Amniotic epithelial cell (primary cell): ENCODE measurements at places on chromosomes 12 and 14.

DNA sequence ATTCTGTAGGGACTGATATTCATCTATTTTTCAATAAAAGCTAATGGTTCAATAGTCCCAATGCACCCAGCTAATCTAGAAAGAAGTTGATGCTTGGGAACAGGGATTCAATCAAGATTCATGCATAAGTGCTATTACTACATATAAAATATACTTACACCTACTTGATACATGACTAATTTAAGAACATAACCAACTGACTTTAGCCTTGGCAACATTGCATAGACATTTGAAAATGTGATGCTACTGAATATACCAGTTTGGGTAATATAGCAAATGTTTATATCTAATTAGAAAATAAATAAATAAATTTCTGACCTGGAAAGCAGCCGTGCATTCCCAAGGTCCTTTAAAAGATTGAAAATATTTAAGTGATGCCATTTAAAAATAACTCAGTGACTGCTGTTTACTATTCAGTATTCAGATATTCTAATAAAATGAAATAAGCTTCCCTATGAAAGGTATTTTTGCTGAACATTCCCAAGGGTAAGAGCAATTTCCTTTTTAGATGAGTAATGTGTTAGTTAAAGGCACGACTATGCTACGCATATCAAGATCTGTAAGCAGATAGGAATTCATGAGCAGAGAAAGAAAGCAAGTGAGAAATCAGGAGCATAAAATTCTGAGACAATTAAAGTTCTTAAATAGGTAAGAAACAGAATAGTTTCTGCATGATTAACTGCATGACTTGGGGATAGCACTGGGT is 160.6 kb upstream of the SYT1 start:
- DNase-seq: peak; percentile 86

- peak; percentile 95 for DNase-seq
These were observed 65.9 kb downstream of the DAAM1 start for GRCh38 chr14:59254146-59254910.

DNA sequence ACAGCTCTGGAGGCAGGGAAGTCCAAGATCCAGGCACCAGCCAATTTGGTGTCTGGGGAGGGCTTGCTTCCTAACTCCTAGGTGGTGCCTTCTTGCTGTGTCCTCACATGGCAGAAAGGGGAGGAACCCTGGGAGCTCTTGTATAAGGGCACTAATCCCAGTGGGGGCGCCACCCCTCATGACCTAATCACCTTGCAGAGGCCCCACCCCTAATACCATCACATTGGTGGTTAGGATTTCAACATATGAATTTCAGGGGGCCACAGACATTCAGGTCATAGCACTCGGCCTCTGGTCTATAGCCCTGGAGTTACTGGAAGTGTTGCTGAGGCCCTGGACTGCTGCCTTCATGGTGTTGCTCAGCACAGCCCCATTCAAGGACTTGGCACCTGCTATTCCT is 14.6 kb downstream of the PSMD9 start:
- DNase-seq: peak; percentile 51

DNA sequence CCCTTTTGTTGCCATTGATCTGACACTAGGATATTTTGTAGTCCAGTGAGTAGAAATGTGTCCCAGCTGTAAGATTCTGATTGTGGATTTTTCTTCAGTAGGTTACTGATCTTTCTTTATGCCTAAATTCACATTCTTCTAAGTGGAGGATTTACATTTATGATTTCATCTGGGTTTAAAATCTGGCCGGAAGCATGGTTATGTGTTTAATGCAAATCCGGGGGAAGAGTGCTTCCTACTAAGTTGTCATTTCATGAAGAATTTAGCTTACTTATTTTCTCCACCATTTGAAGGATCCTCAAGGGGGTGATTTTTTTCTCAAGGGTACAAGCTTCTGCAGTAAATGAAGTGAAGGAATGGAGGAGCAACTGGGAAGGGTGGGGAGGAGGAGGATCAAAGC is 96.7 kb downstream of the TMTC2 start:
- DNase-seq: no peak

DNA sequence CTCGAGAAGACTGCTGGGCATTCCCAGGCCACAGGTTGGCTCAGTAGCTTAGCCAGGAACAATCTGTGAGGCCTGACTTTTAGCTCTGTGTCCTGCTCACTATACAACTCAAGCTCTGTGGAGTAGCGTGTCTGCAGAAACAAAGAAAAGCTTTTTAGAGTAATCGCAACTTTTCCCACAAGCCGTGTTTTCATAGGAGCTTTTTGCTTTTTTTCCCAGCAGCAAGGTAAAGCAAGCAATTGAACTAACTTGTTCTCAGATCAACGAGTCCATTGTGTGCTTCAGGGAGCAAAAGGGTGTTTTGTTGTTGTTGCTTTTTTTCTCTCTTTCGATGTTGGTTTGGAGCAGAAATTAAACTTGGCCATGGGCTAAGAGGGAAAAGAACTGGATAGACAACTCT is 97.3 kb upstream of the BCL2L14 start:
- DNase-seq: no peak

DNA sequence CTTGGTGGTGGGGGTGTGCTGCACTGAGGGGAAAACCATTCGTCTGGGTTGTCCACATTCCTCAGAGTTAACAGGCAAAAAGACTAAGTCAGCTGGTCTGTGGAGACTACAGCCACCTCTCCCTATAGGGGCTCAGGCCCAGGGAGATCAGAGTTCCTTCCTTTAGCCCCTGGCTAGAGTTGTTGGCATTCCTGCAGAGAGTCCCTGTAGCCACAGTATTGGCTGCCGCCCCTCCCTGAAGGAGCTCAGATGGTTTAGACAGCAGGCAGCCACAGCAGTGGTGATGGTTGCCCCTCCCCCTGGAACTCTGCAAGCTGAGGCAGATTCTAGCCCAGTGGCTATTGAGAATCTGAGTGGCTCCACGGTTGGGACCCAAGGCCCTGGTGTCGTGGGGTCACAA is 1072.5 kb upstream of the ATXN7L3B start:
- no peak for DNase-seq

DNA sequence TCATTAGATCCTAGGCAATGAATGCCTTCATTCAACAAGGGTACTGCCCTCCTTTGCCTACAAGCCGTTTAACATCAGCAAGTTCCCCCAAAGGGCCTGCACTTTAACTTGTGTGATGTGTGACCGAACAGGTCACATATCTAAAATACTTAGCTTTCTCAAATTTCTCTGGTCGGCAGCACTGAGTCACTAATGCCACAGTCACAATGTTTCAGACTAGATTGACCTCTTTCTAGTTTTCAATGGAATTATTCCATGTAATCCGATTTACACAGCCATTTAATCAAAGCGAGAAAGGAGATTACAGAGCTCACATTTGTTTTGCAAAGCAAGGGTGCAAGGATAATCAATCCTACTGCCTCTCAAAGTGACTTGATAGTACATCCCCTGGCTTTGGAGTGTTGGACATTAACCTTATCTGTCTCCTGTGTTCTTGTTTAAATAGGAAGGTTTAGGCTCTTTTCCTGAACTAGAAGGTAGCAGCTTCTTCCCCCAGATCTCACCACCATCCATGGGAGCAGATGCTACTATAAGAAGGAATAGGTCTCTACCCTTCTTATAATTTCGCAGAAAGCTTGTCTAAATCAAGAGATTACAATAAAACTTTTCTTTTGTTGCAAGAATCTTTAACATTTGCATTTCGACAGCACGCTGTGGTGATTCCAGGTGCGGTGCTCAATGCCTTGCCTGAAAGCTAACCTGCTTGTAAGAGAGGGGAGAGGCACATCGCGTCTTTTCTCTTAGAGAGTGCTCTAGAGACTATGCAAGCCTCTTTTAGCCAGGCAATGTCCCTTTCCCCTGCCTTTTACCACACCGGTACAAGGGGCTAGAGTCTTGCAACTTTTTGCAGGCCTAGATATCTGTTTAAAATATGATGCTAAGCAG is 1.8 kb downstream of the KITLG start:
- no peak for DNase-seq

DNA sequence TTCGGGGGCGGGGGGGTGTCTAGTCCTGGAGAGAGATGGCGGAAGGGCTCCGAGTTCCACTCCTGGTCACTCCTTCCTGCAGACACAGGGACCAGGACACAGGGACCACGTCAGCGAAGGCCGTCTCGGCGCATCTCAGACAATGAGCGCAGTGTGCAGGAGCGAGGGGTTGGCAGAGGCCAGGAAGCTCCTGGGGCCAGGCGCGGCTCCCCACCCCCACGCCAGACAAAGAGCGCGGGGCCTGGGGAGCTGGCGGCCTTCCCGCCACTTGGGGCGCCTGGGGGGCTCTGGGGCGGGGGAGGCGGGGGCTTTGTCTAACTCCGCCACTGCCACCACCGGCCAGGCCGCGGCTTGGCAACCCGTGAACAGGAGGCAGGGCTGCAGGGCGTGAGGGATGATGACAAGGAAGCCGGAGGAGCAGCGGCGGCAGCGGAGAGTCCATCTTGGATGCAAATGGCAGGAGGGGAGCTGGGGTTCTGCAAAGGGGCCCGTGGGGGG is 2.2 kb downstream of the CDK2AP1 start:
- DNase-seq: peak; percentile 37

DNA sequence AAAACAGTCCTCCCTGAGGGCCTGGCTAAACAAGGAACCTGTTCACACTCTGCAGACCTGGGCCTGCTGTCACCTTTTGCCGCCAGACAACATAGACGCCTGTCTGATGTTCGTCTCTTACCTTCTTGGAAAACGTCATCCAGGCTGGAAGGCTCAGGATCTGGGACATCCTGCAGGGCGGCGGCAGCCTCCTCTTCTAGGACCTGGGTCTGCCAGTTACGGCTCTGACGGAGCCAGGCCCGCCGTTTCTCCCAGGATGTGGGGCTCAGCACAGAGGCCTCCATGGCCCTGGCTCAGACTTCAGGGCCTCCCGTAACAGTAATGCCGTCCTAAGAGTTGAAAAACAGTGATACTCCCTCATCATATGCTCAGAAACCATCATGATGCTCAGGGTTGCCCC is 10.3 kb downstream of the TESPA1 start:
- no peak for DNase-seq

GRCh38 chr12:131217024-131217586 is 263.4 kb downstream of the ADGRD1 start:
- no peak for DNase-seq
